ENCODE measurements at places on chromosomes 7 and 10.

DNA sequence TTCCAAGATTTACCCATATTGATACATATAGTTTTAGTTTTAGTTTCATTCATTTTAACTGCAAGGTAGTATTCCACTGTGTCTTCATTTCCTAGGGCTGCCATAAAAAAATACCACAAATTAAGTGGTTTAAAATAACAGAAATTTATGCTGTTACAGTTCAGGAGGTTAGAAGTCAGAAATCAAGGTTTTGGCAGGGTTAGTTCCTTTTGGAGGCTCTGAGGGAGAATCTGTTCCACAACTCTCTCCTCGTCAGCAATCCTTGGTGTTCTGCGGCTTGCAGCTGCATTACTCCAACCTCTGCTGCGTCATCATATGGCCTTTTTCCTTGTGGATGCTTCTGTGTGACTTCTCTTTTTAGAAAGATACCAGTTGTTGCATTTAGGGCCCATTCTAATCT is 176.2 kb downstream of the DNAJC1 start:
- DNase-seq, result no peak

GRCh38 chr7:29468196-29468595 is 95.4 kb upstream of the PRR15 start:
- DNase-seq, result no peak

GRCh38 chr10:91206837-91207474 is 13.5 kb upstream of the PCGF5 start:
- DNase-seq, result peak; percentile 21

- DNase-seq, result peak; percentile 1
These were observed 307.3 kb downstream of the CAMK1D start for GRCh38 chr10:12656518-12657142.

- no peak for DNase-seq
These were observed 24.5 kb upstream of the KCTD7 start for GRCh38 chr7:66604198-66604597.

DNA sequence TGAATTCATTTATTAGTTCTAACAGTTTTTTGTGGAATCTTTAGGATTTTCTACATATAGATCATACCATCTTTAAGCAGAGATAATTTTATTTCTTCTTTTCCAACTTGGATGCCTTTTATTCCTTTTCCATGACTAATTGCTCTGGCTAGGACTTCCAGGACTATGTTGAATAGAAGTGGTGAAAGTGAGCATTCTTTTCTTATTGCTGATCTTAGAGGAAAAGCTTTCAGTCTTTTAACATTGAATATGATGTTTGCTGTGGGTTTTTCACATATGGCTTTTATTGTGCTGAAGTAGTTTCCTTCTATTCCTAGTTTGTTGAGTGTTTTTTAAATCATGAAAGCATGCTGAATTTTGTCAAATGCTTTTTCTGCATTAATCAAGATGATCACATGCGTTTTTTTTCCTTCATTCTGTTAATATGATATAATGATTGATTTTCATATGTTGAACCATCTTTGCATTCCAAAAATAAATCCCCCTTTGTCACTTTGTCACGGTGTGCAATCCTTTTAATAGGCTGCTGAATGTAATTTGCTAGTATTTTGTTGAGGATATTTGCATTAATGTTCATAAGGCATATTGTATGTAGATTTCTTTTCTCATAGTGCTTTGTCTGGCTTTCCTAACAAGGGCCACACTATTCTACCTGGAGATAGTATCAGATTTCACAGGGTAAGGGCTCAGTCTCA is 92.9 kb downstream of the ZNF467 start:
- DNase-seq, result no peak

DNA sequence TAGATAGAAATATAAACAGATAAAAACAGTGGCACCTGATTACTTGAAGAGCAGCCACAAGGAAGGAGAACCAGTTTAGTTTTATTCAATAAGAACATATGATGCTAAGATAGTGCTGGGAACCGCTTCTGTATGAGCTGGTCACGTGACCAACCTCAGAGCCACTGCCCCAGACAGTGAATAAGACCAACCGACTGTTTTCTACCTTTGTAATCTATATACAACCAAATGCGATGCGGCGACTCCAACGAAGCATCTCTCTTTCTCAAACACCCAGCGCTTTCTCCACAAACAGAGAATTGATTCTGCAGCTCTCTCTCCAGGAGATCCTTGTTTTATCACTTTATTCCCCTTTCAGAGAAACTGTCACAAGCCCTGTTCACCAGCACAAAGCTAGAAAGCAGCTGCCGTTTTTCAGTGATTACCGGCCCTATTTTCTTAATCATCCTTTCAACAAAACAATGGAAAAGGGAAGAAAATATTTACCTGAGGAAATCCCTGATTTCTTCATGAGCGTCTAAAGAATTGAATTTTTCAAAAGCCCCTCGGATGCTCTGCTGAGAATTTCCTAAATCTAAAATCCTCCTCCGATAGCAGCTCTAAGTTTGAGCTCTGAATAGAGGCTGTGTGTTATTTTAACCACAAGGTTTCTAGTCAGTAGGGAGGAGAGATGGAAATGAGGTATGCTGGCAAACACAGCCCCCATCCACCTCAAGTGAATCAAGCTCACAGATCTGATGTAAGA is 55.7 kb upstream of the JCAD start:
- DNase-seq, result no peak

- DNase-seq, result no peak
These were observed 54.3 kb upstream of the NRP1 start for GRCh38 chr10:33388785-33389184.

DNA sequence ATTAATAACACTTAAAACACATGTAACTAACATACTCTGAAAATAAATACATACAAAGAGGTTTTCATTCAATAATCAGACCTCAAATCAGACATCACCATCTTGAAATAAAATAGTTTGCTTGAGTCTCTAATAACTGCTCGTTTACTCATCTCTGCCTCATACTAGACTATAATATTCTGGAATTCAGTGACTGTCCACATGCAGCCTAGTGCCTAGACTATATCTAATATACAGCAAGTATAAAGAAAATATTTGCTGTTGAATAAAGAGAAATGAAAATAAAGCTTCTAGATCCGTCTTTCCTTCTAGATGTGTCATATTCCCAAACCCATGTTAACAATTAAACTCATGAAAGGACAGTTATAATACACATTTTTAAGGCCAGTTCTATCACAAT is 236.3 kb upstream of the LRRN3 start:
- no peak for DNase-seq

- DNase-seq, result no peak
These were observed 1.8 kb downstream of the PRF1 start for GRCh38 chr10:70600512-70601395.

DNA sequence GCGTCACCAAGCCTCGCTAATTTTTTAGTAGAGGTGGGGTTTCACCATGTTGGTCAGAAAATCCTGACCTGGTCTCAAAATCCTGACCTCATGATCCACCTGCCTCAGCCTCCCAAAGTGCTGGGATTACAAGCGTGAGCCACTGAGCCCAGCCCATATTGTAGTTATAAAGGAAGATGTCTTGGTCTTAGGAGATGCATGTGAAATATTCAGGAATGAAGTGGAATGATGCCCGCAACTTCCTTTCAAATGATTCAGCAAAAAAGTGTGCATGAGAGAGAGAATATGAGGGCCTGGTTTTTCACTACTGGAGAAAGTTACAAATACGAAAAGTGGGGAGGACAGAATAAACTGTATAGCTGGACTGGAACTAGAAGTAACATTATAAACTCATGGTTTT is 15.9 kb downstream of the TMEM209 start:
- no peak for DNase-seq

- no peak for DNase-seq
These were observed 15.0 kb downstream of the FZD9 start for GRCh38 chr7:73448609-73449008.

DNA sequence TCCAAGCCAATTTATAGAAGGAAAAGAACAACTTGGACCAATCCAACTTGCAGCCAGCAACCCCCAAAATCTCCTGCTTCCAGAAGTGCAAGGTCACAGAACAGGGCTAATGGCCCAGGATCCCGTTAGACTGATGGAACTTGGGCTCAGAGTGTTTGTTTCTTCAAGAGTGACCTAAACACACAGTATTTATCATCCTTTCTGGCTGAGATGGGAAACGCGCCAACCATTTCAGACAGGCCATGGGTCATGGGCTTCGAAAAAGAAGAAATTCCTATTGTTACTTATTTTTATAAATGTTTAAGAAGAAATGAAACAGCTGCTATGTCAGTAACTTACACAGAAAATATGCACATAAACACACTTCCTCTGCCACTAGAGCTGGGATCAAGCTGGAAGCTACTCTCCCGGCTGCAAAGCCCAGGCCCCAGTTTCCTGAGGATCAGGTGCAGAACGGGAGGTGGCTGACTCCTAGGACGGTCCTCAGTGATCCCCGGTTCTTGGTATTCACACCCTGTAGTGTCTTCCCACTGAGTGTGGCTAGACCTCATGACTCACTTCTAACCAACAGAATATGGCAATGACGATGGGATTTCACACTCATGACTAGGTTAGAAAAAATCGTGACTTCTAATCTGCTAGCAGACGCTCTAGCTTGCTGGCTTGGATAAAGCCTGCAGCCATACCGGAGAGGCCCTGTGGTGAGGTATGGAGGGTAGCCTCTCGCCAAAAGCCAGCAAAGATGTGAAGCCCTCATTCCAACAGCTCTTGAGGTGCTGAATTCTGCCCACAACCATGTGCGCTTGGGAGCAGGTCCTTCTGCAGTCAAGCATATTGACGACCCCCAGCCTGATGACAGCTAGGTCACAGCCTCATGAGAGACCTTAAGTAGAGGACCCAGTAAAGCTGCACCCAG is 60.2 kb downstream of the CHST15 start:
- no peak for DNase-seq

DNA sequence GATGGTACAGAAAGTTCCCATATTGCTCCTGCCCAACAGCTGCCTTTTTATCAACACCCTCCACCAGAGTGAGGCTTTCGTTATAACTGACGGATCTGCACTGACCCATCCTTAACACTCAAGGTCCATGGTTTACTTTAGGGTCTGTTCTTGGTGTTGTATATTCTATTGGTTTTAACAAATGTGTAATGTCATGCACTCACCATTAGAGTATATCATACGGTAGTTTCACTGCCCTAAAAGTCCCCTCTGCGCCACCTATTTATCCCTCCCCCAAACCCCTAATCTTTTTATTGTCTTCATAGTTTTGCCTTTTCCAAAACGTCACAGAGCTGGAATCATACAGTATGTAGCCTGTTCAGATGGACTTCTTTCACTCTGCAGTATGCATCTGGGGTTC is 102.8 kb upstream of the TNS3 start:
- no peak for DNase-seq

- no peak for DNase-seq
These were observed 1.6 kb upstream of the SEPHS1 start for GRCh38 chr10:13349463-13350274.

DNA sequence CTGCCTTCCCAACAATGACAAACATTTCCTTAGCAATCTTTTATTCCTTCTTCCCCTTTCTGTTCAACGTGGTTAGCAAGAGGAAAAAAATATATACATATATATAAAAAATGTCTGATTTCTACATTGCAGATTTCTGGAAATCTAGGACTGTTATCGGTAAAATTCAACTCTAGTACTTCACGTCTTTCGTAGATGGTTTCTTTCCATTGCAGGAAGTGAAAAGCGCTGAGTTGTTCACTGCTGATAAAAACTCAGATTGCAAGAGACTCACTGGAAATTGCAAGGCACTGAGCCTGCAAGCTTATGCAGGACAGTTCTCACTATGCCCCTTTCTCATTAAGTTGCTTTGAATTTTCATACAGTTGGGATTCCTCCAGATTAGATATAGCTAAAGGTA is 23.9 kb downstream of the KIN start:
- DNase-seq, result no peak

- DNase-seq, result no peak
These were observed 245.0 kb upstream of the SORCS1 start for GRCh38 chr10:107409522-107409921.

DNA sequence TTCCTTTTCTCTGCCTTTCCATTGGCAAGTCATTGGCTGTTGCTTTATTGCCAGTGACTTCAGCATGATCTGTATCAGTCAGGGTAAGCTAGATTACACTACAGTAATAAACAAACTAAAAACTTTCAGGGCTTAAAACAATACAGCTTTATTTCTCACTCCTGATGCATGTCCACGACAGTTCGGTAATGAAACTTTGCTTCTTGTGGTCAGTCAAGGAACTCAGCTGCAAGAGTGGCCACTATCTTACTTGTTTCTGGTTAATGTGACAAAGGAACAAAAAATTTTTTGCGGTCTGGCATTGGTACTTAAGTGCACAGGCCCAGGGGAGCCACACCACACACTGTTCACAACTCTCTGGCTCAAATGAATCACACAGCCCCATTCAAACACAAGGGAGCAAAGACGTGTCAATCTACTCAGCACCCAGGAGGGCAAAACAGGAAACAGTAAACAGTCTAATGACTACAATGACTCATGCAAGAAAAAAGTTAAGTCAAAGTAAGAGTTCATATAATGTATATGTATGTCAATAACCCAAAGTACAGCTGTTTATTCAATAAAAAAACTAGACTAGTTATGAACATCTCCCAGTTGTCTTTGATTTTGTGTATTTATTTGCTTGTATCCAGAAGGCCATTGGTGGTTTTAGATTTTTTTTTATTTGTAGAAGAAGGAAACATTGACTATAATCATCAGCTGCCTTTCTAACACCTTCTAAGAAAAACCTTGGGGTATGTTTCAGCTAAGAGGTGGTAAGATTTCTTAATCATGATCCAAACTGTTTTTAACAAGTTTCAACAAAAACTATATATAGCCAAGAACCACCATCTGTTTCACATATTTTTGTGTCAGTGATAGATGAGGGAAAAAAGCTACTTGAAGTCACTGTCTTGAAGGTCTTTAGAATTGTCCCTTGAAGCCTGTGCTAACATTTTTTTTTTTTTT is 134.4 kb upstream of the FAM3C start:
- DNase-seq, result no peak

DNA sequence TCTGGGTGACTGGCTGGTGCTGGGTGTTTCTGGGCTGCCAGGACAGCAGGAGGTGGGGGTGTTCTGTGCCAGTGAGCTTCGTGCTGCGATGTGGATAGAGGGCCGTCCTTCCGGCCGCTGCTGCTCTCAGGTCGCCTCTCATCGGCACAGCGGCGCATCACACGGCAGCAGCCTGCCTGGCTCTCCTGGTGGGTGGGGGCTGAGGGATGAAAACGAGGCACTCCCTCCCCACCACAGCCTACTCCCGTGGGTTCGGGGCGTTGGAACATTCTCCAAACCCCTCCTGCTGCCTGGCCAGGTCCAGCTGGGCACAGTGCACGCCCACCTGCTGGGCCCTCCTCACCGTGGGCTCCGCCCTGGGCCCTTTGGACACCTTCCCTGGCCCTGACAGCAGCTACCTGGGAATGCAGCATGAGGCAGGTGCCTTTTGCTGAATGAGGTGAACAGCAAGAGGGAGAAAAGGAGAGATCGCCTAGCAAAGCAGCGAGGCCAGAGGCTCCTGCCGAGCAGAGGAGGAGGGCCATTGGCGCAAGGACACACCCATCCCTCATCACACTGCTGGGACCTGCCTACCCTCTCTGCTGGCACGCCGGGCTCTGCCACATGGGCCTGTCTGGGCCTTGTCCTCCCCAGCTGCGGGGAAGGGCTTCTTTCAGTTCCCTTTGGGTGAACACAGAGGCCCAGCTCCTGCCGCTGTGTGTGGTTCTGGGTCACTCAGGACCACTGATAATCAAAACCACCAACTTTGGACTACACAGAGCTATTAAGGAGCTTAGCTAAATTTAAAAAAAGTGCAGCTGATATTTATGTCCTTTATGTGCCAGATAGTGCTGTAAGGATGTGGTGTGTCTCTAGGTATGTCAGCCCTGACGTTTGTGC is 33.4 kb downstream of the INPP5A start:
- DNase-seq, result peak; percentile 21

Data from DMS153 (cell line).